Hypothalamus (tissue), 51 donors: ENCODE measurements at places on chromosomes 6 and 20.

- no peak for DNase-seq
Observed at GRCh38 chr6:29941016-29941415, 1.3 kb upstream of the HLA-A start.

DNA sequence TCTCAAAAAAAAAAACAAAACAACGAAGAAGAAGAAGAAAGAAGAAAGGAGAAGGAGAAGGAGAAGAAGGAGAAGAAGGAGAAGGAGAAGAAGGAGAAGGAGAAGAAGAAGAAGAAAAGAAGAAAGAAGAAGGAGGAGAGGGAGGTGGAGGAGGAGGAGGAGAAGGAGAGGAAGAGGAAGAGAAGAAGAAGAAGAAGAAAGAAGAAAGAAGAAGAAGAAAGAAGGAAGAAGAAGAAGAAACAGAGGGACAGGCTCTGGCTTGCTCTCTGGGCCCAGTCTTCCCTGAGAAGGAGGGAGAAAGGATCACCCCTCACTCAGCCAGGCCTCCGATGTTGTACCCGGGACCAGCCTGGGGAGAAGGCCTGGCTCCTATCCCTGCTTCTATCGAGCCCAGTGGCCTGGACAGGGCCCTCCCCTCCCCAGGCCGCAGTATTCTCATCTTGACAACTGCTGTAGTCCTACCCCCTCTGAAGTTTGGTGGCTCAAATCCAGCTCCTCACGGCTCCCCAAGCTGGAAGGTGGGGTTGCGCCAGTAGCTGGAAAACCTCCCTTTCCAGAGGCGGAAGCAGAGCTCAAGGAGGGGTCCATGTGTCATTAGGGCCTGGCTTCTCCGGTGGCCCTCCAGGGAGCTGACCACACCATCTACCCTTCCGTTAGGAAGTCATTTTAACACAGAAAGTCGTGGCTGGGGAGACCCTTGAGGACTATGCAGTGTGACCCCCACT is 18.9 kb downstream of the C6orf132 start:
- DNase-seq = no peak

DNA sequence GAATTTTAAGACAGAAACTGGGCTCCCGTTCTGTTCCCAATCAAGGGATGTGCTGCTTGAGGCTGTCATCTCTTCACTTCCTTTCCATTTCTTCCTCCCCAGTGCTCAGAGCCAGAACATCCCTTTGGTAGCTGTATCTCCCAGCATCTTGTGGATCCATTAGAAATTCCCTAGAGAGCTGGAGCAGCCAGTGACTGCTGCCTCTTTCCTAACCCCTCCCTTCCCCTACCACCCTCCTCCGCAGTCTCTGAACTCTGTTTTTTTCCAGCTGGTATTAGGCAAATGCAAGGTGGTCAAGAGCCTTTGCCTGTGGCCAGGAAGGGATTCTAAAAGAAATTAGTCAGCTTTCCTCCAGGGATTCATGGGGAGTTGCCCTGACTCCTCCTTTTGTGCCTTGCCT is 208.0 kb downstream of the EYA2 start:
- no peak for DNase-seq

- no peak for DNase-seq
Observed at GRCh38 chr6:20479060-20479459, 55.2 kb upstream of the CDKAL1 start.

GRCh38 chr6:2959909-2960719 is 11.3 kb downstream of the SERPINB6 start:
- DNase-seq = no peak

DNA sequence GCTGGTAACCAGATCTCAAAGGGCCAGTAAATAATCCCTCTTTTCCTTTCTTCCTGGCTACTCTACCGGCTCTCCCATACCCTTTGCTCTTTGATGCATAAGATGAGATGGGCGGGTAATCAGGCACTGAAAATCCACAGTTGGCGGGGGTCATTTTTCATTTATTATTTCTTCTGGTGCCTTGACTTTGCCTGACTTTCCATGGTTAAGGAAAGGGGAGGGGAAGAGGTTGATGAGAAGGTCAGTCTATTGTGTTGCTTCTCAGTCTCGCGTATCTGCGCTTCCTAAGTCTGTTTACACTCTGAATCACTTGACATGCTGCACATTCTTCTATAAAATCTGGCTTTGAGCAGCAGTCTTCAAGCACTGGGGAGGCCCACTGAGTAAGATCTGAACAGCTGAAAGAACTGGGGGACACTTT is 121.1 kb upstream of the HDGFL1 start:
- no peak for DNase-seq

DNA sequence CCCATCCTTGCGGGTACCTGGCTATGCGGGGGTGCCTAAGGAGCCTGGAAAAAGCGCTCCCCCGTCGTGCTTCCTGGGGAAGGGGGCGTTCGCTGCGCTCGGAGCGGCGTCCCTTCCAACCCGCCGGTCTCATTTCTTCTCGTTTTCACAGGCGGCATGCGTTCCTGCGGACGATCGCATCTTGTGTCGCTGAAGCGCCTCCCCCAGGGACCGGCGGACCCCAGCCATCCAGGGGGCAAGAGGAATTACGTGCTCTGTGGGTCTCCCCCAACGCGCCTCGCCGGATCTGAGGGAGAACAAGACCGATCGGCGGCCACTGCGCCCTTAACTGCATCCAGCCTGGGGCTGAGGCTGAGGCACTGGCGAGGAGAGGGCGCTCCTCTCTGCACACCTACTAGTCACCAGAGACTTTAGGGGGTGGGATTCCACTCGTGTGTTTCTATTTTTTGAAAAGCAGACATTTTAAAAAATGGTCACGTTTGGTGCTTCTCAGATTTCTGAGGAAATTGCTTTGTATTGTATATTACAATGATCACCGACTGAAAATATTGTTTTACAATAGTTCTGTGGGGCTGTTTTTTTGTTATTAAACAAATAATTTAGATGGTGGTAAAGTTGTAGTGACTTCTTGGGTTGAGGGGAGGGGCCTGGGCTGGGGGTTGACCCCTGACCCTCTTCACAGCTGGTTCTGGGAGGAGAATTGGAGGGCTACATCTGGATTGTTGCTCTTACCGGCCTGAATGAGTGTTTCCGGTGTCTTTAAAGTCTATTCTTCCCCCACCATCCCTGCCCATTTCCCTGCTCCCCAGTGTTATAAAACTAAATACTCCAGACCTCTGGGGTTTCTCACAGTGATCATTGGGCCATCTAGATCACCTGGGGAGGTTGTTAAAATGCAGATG is 1.1 kb downstream of the ID1 start:
- DNase-seq = no peak

- no peak for DNase-seq
Observed at GRCh38 chr20:41408156-41408794, 41.7 kb upstream of the EMILIN3 start.

GRCh38 chr6:10621847-10622246 is 72.6 kb downstream of the C6orf52 start:
- no peak for DNase-seq

DNA sequence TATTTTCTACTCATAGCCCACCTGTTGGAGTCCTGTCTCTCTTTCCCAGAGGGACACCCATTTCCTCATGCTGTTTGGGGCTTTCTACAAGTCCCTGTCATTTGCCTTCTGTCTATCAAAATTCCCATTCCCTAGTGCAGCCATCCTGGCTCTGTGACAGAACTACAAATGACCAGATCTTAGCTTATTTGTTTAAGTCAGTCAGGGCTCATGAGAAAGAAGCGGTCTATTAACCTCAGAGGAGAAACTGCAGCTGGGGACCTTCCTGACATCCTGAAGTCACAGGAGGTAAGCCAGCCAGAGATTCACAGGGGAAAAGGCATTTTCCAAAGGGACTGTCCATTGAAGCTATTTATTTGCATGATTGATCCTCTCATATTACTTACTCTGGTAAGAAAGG is 1.7 kb upstream of the COL9A1 start:
- no peak for DNase-seq

DNA sequence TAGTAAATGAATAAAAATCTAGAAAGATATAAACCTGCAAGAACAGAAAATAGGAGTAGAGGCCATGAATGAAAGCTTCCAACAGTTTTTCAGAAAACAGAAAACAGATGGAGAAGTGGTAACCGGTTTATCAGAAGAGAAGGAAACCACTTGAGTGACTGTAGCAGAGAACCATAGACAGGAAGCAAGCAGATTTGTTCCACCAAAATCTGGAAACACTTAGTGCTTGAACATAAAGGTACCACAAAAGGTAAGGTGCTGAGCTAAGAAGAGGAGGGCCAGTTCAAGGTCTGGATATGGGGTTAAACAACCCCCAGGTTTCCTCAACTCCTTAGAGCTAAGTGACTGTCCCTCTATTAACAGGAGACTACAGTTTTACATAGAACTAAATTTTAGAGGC is 9.2 kb upstream of the KIAA0319 start:
- DNase-seq = no peak

- no peak for DNase-seq
Observed at GRCh38 chr6:53874964-53875363, 80.2 kb downstream of the LRRC1 start.

GRCh38 chr6:34243901-34244884 is 4.6 kb downstream of the SMIM29 start:
- DNase-seq = peak; percentile 48

DNA sequence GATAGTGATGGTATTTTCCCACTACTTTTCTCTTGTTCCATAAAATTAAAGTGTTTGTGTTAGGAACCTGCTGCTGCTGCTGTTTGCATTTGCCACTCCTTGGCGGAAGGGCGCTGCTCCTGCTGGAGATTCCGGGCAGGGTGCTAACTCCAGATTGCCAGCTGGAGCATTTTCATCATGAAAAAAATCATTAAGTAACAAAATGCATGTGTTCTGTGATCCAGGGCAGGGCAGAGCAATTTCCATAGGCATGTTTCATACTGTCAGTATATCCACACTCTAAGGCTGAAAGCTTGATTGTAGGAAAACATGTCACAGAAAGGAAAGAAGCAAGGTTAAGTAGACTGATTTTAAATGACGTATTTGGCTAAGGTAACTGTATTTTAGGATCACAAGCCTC is 24.0 kb downstream of the PBOV1 start:
- no peak for DNase-seq

GRCh38 chr6:85795945-85796344 is 153.3 kb upstream of the SYNCRIP start:
- DNase-seq = no peak

GRCh38 chr6:167487749-167488664 is 163.1 kb downstream of the TTLL2 start:
- DNase-seq = no peak

DNA sequence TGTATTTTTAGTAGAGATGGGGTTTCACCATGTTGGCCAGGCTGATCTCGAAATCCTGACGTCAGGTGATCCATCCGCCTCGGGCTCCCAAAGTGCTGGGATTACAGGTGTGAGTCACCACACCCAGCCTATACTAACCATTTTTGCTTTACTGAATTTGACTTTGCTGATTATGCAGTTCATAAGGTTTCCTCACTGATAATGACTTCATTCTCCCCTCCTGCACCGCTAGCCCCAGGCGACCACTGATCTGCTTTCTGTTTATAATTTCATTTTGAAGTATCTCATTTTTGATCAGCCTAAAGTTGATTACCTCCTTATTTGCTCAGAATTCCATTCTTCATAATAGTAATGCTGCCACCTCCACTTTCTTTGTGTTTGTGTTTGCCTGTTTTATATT is 48.7 kb upstream of the FAM83D start:
- DNase-seq = no peak

DNA sequence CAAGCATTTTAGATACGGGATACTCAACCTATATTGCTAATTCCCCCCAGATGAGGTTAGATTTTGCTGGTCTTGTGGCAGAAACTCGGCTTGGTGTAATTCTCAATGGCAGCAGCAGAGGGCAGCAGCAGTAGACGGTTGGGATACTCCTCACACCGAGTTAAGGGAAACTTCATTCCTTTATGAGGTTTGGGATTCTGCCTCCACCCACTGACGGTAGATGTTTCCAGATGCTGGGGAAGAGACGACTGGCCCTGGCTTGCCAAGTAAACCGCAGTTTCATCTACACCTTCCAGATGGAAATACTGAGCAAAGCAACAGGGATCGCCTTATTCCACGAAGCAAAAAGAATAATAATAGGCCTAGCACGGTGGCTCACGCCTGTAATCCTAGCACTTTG is 8.2 kb upstream of the TBC1D7 start:
- DNase-seq = peak; percentile 32

- no peak for DNase-seq
Observed at GRCh38 chr6:94751641-94752329, 825.5 kb upstream of the MANEA start.

DNA sequence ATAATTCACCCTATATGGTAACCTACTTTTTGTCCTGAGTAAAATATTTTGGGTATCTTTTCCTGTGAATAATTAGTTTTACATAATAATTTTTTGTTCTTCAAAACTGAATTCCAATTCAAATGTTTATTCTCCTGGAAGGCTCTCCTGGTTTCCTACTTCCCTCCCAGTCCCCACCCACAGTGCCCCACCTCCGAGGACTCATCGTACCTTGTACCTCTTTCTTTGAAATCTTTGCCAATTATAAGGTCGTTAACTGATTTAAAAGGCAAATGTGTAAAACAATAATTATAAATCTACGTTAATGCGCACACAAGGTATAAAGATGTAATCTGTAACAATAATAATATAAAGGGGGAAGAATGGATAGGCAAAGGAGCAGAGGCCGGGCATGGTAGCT is 40.5 kb upstream of the VEGFA start:
- DNase-seq = no peak

- DNase-seq = no peak
Observed at GRCh38 chr20:44153636-44154043, 33.3 kb downstream of the JPH2 start.

DNA sequence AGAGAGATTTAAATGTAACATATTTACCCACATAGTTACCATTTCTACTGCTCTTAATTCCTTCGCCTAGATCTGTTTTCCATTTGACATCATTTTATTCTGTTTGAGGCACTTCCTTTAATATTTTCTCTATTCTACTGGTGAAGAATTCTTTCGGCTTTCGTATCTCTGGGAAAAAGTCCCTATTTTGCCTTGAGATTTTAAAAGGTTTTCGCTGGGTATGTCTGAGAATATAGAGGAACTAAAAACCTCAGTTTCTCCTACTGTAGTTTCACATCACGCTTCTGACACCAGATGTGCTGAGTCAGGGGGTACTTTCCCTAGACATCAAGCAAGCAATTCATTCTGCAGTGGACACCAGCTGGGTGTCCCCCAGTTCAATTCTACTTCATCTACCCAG is 61.7 kb downstream of the E2F3 start:
- no peak for DNase-seq
